Esophagus squamous epithelium (tissue), 5 donors: ENCODE measurements at places on chromosomes 3 and 15. TPM values are rescaled to one million over a fixed set of nuclear protein-coding genes. Genes with fewer than 3 reads are reported as not detected.
A peak's percentile ranks its signal among the peaks of the same experiment; 100 is the strongest.

- no peaks in the 10 kb centered on the region for H3K36me3 ChIP-seq
- H3K27me3 ChIP-seq, result no peaks in the 10 kb centered on the region
- H3K4me3 ChIP-seq, result no peak overlapping the region
- no peak for DNase-seq
- peaks cover 28% of the 10 kb centered on the region for H3K4me1 ChIP-seq
Measured at GRCh38 chr3:149299938-149300801, 33.3 kb downstream of the TM4SF18 start.

GRCh38 chr3:20225769-20226168 lies 39.8 kb upstream of the SGO1 start:
- DNase-seq, result no peak
- no peaks in the 10 kb centered on the region for H3K27me3 ChIP-seq

DNA sequence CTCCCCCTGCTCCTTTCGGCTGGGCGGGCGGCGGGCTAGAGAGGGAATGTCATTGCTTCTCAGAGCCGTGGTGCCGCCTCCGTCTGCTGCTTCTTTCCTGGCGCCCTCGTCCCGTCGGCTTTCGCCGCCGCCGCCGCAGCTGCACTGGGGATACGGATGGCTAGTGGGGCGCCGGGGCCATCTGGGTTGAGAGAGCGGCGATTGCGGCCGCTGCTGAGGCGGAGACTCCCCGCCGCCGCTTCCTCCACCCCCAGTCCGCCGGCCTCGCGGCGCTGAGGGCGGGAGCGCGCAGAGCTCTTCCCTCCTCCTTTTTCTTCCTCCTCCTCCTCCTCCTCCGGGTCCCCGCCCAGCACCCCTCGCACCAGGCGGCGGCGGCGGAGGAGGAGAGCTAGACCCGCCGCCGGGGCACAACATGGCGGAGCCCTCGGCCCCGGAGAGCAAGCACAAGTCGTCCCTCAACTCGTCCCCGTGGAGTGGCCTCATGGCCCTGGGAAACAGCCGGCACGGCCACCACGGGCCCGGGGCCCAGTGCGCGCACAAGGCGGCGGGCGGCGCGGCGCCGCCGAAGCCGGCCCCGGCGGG lies at the start of gene STT3B:
Gene STT3B, plus strand, starts transcription at position 339 of the 582 bp plus-strand sequence. Its CDS starts 74 bp downstream, at position 413.
- H3K27ac ChIP-seq, result peak within 1 kb of the TSS; percentile 98
- no peaks in the 10 kb centered on the region for H3K36me3 ChIP-seq
- H3K4me3 ChIP-seq, result peak within 1 kb of the TSS; percentile 97
- peaks cover 27% of the 10 kb centered on the region for H3K4me1 ChIP-seq
- peak; percentile 41 for DNase-seq

Gene CHRM5
- total RNA-seq, result not detected

Gene GHSR
- total RNA-seq, result not detected
